ENCODE measurements at places on chromosomes 1 and 21. TPM values are rescaled to one million over a fixed set of nuclear protein-coding genes. Genes with fewer than 3 reads are reported as not detected.

DNA sequence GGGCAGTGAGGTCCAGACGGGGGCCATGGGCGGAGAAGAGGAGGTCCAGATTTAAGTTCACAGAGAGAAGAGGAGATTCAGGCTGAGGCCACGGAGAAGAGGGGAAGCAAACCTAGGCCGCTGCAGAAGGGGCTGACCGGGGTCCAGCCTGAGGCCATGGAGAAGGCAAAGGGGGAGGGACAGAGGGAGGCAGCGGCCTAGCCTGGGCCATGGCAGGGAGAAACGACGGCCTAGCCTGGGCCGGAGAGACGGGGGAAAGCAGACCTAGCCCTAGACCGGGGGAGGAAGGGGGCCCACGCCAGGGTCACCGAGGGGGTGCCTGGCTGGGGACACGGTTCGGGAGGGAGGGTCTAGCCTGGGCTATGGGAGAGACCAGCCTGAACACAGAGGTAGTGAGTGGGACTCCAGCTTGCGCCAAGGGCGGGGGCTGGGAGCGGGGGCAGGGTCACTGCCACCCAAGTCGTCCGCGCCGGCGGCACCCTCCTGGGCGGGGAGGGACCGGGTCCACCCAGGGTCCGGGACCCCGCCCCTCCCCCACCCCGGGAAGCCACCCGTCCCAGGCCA, 459 bp downstream of the CAPZB start:
- H3K36me3 ChIP-seq, result peaks cover 15% of the 10 kb centered on the region
- peaks cover 67% of the 10 kb centered on the region for H3K4me1 ChIP-seq
- peak overlapping the region; percentile 64 for H3K4me3 ChIP-seq
- H3K27ac ChIP-seq, result peak overlapping the region; percentile 92

DNA sequence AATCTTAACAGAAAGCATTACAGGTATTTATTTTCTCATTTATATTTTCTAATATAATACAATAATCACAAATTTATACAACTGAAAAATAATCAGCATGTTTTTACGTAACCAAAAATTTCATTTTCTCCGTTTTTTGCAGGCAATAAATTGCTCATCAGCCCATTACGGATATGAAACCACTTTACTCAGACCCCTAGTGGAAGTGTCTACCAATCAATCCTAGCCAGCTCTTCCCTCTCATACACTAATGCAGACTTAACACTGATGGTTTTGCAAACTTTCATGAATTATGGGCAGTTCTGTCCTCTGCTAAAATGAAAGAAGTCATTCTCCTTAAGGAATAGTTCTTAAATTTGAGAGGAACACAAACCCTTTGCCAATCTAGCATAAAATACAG, 124.7 kb downstream of the EIF4G3 start:
- peaks cover 12% of the 10 kb centered on the region for H3K36me3 ChIP-seq
- no peaks in the 10 kb centered on the region for H3K4me1 ChIP-seq
- H3K4me3 ChIP-seq, result no peak overlapping the region
- no peak overlapping the region for H3K27ac ChIP-seq
- H3K27me3 ChIP-seq, result no peaks in the 10 kb centered on the region

DNA sequence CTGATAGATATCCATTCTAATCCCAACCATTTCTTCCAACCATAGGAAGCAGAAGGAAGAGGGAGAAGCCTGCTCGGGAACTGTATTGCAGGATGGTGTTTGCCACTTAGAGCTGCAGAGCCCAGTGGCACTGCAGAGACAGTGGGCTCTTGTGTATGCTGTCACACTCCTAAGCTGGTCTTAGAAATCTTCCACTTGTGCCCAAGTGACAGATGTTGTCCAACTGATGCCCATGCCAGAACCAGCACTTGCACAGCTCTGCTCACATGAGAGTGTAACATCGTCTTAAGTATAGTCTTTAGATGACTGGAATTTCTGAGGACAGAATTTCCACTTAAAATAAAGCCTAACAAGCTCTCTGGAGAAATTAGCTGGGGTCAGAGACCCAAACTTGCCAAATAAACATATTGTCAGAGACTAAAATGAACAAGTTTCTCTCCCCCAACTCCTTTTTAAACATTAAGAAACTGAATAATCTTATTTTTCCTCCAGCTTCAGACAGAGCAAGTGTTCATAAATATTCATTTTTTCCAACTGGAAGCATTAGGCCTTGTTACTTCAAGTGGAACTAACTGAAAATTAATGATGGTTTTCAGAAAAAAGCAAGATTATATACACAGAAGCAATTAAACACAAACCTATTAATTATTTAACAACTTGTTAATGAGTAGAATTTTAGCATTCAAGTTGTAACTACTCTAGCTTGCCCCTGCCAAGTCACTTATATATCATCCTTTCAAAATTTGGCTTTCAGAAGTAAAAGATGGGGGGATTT, 577.3 kb downstream of the AJAP1 start:
- no peaks in the 10 kb centered on the region for H3K4me1 ChIP-seq
- H3K27ac ChIP-seq, result no peak overlapping the region
- H3K36me3 ChIP-seq, result no peaks in the 10 kb centered on the region
- no peak overlapping the region for H3K4me3 ChIP-seq
- H3K27me3 ChIP-seq, result peaks cover 4% of the 10 kb centered on the region

GRCh38 chr21:25457411-25457810, 149.9 kb downstream of the MRPL39 start:
- H3K36me3 ChIP-seq, result no peaks in the 10 kb centered on the region
- no peaks in the 10 kb centered on the region for H3K27me3 ChIP-seq
- peaks cover 15% of the 10 kb centered on the region for H3K4me1 ChIP-seq
- peak; percentile 50 for DNase-seq
- H3K4me3 ChIP-seq, result peak overlapping the region; percentile 81

GRCh38 chr1:195511501-195511900, 1096.7 kb downstream of the KCNT2 start:
- no peak overlapping the region for H3K4me3 ChIP-seq
- H3K27ac ChIP-seq, result no peak overlapping the region
- no peaks in the 10 kb centered on the region for H3K27me3 ChIP-seq
- no peaks in the 10 kb centered on the region for H3K4me1 ChIP-seq
- no peak for DNase-seq

LCE3E gene
- not detected for total RNA-seq

BARHL2 gene
- not detected for total RNA-seq

CREG1 gene
- total RNA-seq, result 6.7 TPM
